ENCODE measurements at places on chromosomes 12 and 14. TPM values are rescaled to one million over a fixed set of nuclear protein-coding genes. Genes with fewer than 3 reads are reported as not detected.

GRCh38 chr12:101793401-101793800, 37.4 kb downstream of the GNPTAB start:
- H3K4me1 ChIP-seq = no peaks in the 10 kb centered on the region
- no peaks in the 10 kb centered on the region for H3K27me3 ChIP-seq
- peaks cover 27% of the 10 kb centered on the region for H3K36me3 ChIP-seq
- no peak for DNase-seq
- H3K27ac ChIP-seq = no peak overlapping the region
- no peak overlapping the region for H3K4me3 ChIP-seq

DNAI7 gene
- 6.7 TPM for total RNA-seq

ENDOU gene
- total RNA-seq = not detected

DNA sequence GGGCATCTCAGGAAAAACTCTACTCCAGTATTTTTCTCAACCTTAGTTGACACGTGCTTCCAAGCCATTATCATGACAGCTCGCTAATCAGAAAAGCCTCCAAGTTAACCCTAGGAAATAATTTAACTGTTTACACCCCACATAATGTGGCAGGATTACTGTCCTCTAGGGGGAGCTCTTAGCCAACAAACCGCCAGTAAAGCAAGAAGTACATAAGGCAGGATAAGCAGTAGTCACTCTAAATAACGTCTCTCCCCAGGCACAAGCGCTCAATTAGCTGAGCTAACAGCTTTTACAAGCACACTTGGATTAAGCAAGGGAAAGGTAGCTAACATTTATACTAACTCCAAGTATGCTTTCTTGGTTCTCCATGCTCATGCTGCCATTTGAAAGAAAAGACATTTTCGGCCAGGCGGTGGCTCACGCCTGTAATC, 22.8 kb downstream of the APOBEC1 start:
- H3K27me3 ChIP-seq = peaks cover 3% of the 10 kb centered on the region
- no peak overlapping the region for H3K4me3 ChIP-seq
- no peak overlapping the region for H3K27ac ChIP-seq
- H3K4me1 ChIP-seq = peaks cover 6% of the 10 kb centered on the region
- no peak for DNase-seq
- no peaks in the 10 kb centered on the region for H3K36me3 ChIP-seq

- H3K36me3 ChIP-seq = no peaks in the 10 kb centered on the region
- DNase-seq = no peak
- H3K27ac ChIP-seq = no peak overlapping the region
- no peak overlapping the region for H3K4me3 ChIP-seq
- H3K4me1 ChIP-seq = no peaks in the 10 kb centered on the region
Measured at GRCh38 chr14:101173698-101174521, 270.4 kb upstream of the RTL1 start.

- no peak overlapping the region for H3K4me3 ChIP-seq
- no peak overlapping the region for H3K27ac ChIP-seq
- no peaks in the 10 kb centered on the region for H3K27me3 ChIP-seq
- H3K4me1 ChIP-seq = no peaks in the 10 kb centered on the region
Measured at GRCh38 chr14:86321151-86321550, 791.2 kb downstream of the FLRT2 start.

Data from lower lobe of right lung (tissue), 2 donors.